ENCODE measurements at places on chromosomes 4 and X.

GRCh38 chr4:11585506-11585905 is 156.8 kb upstream of the HS3ST1 start:
- DNase-seq, result no peak

- no peak for DNase-seq
Observed at GRCh38 chrX:13667919-13668318, 15.0 kb downstream of the TCEANC start.

DNA sequence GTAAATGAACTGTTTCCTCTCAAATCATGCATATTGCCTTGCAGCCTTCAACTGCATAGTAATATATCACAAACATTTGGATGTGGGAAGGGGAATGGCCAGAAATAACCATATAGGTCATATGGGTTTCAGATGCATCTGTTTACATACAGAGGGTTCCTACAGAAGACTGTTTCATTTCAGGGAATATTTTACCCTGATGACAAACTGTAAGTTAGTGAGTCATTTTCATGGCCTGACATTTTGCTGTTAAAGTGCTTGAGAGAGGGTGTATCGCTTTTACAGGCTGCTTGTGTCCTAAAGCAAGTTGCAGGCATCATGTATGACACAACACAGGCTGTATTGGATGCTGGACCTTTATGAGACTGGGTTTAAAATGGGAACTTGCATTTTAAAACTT is 25.5 kb upstream of the AMOT start:
- no peak for DNase-seq

GRCh38 chr4:18390655-18391353 is 369.2 kb upstream of the LCORL start:
- DNase-seq, result no peak

DNA sequence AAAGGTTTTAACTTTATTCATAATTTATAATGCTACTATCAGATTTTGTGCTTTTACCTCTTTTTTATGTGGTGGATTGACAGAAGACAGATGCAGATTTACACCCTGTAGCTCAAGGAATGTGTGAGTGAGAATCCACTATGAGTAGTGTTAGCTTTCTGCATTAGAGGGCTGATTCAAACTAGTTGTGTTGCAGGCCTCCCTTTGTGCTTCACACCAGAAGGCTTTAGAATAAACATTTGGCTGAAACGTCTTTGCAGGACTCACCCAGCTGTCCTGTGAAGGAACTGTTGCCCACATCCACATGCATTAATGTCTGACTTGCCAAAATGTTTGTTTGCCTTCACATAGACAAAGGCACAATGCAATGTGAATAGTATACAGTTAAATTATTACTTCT is 127.0 kb downstream of the PCDH7 start:
- DNase-seq, result no peak

DNA sequence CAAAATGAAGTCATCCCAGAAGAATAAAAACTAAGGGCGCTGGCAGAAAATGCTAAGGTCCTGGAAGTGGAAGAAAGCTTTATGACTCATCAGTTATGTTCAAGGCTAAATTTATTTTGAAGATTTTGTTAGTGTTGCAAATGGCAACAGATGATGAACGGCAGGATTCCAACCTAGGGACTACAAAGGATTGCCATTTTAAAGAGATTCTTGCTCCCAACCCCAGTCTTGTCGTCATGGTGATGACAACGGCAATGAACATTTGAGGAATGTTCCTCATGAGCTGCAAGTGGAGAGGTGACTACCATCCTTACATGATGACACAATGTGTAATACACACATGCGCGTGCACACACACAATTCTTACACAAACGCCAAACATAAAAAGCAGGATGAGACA is 54.4 kb upstream of the FTHL17 start:
- DNase-seq, result no peak

- no peak for DNase-seq
Observed at GRCh38 chr4:75232546-75232945, 281.7 kb downstream of the RCHY1 start.

DNA sequence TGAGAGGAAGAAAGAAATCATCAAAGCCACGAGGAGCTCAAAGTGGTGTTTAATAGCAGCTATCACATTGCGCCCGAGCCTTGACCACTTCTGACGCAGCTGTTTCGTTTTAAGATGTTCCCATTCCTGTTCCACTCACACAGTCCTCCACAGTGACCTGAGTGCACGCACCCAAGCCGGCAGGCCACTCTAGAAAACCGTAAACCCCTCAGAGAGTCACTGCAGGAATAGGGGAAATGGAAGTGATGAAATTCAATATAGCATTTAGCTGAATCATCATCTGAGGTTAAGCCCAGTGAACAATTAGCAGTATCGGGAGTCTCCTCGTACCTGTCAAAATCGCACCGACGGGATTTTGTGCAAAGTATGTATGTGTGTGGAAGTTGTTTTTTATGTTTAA is 17.9 kb upstream of the HAND2 start:
- DNase-seq, result no peak

DNA sequence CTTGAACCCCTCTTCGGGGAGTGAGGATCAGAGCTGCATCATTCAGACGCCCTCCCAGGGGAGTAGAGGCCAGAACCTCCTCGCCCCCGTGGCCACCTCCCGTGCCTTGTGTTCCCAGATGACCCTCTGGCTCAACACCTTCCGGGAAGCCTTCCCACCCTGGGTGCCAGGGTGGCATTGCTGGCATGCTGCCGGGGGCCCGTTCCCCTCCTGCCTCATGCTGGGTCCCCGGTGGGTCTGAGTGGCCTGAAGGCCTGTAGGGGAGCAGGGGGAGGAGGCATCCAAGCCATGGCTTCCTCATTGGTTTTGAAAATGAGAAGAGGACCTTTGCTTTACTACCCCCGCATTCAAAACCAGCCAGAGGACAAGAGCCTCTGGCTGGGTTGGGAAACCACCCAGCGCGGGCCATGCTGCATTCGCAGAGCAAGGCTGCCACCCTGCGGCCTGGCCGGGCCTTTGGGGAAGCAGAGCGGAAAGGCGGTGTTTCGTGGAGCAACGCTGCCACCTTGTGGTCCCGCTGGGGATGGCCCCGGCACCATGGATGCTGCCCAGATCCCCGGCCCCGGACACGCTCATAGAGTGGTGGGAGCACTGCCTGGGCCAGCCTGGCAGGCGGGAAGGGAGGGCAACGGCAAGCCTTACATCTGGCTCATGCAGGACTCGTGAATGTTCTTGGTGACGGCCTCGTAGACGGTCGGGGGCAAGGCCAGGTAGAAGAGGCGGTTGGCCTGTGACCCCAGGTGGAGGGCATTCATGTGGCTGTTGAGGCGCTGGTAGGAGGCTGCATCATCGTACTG is 11.9 kb downstream of the G6PD start:
- DNase-seq, result peak; percentile 47

DNA sequence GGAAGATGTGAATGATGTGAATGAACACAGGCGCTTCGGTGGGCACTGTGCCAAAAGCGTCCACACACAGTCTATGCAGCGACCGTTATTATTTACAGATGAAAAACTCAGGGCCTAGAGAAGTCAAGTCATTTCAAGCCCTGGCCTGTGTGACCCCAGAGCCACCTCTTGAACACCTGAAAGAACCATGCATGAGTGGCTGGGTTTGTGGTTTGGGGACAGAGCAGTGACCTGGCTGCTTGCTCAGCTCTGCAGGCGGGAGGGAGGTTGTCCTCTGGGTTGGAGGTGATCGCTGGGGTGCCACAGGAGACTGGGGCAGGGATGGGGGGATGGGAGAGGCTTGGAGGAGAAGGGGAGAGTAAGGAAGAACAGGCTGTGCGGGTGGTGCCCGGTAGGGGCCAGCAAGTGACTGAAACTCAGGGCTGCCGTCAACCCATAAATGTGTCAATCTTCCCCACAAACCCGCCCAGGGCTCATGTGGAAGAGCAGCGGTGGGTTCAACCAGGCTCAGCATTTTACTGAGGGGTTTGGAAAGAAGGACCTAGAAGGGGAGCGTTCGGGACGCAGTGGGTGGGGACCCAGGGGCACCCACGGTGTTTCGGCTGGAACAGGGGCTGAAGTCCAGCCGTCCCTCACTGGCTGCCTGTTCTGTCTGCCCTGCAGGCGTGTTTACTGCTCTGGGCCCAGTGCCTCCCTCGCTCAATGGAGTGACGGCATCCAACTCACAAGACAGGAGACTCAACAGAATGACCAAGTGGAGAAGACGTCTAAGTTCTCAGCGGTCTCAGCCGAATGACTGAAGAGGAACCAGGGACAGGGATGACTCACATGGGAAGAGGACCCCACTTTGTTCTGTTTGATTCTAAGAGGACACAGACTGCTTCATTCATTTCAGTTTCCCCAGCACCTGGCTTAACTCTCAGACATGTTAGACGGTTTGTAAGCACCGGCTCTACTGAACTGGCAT is 167.8 kb downstream of the AFAP1 start:
- DNase-seq, result no peak

- DNase-seq, result no peak
Observed at GRCh38 chrX:134847133-134847532, 143.7 kb upstream of the SMIM10 start.

- DNase-seq, result no peak
Observed at GRCh38 chr4:8762356-8762755, 109.3 kb downstream of the HMX1 start.

DNA sequence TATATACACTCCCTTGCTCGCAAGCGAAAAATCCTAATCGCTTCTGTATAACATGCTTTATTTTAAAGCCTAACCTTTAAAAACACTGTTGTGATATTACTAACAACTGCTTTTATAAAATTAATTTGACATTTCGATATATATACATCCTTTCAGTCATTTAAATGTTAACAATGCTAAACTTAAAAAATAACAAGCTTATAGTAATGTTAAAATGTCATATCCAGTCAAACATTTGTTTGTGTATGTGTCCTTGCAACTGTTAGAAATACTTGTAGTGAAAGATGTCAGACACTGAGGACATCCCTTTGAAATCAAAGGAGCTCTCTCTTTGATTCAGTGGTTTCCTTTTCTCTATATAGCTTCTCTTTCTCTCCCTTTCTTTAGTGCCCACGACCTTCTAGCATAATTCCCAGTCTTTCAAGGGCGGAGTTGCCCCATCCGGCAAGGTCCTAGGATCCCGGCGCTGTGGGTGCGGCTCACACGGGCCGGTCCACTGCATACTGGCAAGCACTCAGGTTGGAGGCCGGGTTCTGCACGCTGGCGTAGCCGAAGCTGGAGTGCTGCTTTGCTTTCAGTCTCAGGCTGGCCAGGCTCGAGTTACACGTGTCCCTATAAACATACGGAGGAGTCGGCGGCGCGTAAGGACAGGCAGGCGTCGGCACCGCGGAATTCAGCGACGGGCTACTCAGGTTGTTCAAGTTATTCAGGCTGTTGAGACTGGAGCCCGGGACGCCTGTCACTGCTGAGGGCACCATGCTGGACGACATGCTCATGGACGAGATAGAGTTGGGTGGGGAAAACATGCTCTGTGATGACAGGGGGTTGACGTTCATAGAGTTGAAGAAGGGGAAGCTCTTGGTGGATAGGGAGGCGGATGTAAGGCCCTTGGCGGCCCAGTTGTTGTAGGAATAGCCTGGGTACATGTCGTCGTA is 5.0 kb downstream of the PITX2 start:
- no peak for DNase-seq

DNA sequence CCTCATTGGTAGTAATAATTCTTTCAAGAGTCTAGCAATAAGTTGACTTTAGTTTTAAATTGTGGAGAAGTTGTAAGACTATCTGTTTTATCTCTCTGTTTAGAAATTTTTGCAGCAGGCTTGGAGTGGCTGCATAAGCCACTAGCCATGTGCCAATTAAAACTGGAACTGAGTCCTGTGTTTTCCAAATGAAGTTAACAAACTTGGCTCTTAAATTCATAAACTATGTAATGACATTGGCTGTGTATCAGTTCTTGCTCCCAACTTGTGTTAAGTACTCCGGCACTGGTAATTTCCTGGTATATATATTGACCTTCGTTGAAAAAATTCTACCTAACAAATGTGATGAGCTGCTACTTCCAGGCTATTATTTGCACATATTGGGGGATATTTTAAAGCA is 420.4 kb downstream of the GBA3 start:
- no peak for DNase-seq

DNA sequence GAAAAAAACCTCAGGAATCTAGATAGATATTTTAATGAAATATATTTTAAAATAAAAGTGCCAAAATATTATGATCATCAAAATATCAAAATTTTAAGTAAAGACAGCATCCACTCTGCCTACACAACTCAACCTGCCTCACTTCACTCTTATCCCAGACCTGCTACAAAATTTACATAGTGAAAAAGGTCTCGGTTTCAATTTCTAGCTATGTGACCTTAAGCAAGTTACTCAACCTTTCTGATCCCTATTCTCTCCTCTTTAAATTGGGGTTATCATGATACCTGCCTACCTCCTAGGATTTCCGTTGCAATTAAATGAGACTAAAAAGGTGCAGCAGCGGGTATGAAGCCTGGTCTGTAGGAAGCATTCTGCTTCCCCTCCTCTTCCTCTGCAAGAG is 72.9 kb downstream of the FAM114A1 start:
- no peak for DNase-seq

DNA sequence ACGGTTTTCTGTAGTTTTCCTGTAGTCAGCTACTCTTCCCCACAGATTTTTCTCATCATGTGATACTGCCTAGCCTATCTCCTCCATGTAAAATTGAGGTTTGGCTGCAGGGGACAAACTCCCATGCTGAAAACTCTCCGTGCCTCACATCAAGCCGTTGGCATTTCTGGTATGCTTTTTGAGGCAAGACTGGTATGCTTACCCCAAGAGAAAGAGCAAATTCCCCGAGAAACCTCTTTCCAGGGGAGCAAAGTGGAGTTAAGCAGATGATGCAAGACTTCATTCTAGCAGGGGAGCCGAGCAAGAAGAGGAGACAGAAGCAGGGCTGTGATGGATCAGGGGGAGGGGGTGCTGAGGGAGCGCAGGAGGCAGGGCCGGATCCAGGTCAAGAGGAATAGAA is 4.8 kb downstream of the SOWAHD start:
- DNase-seq, result peak; percentile 6

DNA sequence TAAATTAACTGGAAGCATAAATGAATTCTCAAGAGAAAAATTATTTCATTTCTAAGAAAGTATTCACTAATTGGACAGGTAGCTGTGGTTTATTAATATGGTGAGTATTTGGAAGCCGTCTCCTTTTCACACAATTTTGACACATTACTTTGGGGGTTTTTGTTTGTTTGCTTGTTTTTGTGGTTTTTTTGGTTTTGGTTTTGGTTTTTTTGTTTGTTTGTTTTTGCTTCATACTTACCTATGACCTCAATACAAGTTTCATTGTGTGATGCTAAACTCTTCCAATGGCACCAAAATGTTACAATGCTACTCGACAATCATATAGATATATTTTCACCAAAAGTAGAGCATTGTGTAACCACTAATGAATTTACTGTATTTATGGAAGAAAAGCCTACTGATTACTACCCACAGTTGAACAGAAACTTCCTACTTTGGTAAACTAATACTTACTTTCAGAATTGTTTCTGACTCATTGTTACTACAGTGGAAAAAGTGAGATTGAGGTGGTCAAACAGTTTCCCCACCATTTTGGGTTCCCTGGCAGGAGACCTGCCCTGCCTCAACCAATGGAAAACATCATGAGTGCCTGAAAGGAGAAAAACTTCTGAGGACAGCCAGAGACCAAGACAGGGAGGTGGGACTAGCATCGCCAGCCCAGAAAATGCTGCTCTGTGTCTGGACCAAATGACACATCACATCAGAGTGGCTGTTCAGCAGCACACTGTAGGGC is 443.1 kb downstream of the HNRNPD start:
- no peak for DNase-seq
